ENCODE measurements at places on chromosomes 4 and X. TPM values are rescaled to one million over a fixed set of nuclear protein-coding genes. Genes with fewer than 3 reads are reported as not detected.
A peak's percentile ranks its signal among the peaks of the same experiment; 100 is the strongest.

GRXCR1 gene
- total RNA-seq = not detected

TMEM35A gene
- 0.33 TPM for total RNA-seq

DNA sequence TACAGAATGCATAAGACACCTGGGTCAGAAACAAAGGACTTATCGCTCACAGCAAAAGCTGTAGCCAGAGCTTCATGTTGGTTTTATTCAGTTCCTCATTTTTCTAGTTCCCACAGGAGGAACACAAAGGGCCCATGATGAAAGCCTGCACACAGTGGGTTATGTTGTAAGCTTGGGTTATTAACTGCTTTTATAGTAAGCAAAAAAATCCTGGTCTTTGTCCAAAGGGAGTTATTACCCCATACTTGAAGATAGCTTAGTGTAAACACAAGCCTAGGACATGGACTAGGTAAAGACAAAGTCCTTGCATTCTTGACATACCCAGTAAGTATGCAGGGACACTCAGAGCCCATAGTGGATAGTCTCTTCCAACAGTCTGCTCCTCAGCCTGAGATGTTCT, 11.7 kb downstream of the BBS12 start:
- no peak overlapping the region for H3K4me3 ChIP-seq
- no peaks in the 10 kb centered on the region for H3K27me3 ChIP-seq
- peak; percentile 28 for DNase-seq
- H3K27ac ChIP-seq = peak overlapping the region; percentile 20
- no peaks in the 10 kb centered on the region for H3K4me1 ChIP-seq
- H3K36me3 ChIP-seq = no peaks in the 10 kb centered on the region

CASP3 gene
- total RNA-seq = 16.4 TPM

GRCh38 chr4:161517941-161518340, 645.9 kb downstream of the FSTL5 start:
- H3K27ac ChIP-seq = no peak overlapping the region
- H3K27me3 ChIP-seq = no peaks in the 10 kb centered on the region
- no peaks in the 10 kb centered on the region for H3K4me1 ChIP-seq
- no peaks in the 10 kb centered on the region for H3K36me3 ChIP-seq
- H3K4me3 ChIP-seq = no peak overlapping the region
- no peak for DNase-seq

GRCh38 chrX:122246937-122247336, 937.1 kb upstream of the GRIA3 start:
- no peaks in the 10 kb centered on the region for H3K36me3 ChIP-seq
- no peak for DNase-seq
- H3K27me3 ChIP-seq = no peaks in the 10 kb centered on the region
- no peaks in the 10 kb centered on the region for H3K4me1 ChIP-seq

Data from breast epithelium (tissue), 4 donors.